ENCODE measurements at places on chromosomes 16 and 17.

DNA sequence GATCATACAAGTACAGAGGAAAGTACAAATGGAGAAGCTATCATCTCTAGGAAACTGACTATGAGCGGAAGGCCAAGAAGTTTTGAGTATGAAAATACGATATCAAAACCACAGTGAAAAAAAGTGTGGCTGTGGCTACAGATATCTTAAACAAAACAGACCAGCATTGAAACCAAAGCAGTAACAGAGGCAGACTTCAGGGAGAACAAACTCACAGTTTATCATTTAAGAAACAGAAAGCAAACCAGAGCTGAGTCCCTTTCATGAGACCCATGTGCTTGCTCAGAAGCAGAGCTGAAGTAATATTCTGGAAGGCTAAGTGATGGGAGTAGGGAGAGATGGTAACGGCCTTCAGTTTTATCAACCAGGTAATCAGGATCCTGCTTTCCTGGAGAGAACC lies 317.8 kb downstream of the CA10 start:
- no peak for DNase-seq

DNA sequence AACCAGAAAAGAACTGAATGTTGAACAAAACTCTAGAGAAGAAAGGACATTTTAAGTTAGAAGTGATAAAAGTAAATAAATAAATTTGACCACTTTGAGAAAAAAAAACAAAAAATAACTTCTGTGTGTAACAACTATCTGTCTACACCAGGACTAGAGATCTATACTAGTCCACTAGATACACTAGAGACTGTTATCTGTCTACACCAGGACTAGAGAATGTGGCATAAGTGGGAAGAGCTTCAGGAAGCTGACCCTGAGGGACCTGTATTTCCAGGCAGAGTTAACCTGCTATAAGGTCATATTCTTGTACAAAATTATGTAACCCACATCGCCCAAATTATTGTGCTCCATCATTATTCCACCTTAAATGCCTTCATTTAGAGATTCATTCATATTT lies 160.8 kb downstream of the SKAP1 start:
- DNase-seq: no peak

DNA sequence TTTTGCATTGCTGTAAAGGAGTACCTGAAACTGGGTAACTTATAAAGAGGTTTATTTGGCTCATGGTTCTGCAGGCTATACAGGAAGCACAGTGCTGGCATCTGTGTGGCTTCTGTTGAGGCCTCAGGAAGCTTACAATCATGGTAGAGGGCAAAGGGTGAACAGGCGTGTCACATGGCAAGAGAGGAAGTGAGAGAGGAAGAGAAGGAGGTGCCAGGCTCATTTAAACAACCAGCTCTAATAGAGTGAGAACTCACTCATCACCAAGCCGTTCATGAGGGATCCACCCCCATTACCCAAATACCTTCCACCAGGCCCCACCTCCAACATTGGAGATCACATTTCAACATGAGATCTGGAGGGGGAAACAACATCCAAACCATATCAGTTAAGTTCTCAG lies 16.4 kb upstream of the CLEC19A start:
- no peak for DNase-seq

DNA sequence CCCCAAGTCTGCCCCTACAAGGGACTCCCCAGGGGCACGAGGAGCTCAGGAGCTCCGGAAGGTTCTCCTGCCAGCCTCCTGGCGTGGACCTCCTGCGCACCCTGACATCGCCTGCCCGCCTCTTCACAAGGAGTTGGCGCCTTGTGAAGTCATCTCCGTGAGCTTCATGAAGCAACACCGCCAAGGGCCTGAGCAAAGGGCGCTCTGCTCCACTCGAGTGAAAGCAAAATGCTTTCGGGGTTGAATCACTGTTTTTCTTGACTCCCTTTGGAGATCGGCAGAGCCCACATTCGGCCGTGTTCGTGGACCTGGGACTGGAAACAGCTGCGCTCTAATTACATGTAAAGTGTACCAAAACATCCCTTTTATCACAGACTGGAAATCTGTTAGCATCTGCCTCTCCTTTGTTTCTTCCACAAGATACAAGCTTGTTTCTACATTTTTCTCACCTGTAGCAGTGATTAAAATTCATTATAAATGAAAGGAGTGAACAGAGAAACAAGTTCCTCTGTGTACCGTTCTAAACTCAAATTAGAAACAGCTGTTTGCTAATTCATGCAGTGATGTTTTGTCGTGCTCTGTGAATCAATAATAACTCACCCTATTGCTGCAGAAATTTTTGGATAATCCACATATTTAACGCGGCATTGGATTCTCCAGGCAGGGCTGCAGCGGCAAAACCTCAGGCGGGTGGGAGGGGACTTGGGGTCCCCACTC lies 203.3 kb downstream of the ZNF423 start:
- no peak for DNase-seq

DNA sequence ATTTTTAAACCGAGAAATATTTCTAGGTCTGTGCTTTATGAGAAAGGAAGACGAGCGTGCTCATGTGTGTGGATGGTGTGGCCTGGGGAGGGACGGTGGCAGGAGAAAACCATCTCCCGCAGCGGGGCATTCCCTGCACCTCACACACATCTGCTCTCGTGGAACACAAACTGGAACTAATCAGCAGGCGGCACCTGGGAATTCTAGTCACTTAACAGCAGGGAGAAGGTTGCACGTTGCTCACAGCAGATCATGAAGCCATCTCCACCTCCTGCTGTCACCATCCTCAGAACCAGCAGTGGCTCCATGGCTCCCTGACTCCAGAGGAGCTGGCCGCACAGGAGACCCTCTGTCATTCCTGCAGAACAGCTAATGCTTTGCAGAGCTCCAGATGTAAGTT lies 35.2 kb downstream of the ADCY9 start:
- DNase-seq: no peak

- no peak for DNase-seq
These were observed 18.3 kb upstream of the WFIKKN2 start for GRCh38 chr17:50816771-50817751.

DNA sequence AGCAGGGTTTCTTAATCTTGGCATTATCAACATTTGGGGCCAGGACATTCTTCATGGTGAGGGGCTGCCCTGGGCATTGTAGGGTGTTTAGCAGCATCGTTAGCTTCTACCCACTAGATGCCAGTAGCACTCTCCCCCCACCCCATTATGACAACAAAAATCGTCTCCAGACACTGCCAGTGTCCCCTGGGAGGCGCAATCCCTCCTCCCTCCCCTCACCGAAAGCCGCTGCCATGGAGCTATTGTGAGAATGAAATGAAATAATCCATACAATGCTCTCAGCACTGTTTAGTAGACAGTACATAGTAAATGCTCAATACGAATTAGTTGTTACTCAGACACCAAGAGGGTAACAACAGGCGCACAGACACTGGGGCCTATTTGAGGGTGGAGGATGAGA lies 502.9 kb downstream of the NPIPA7 start:
- no peak for DNase-seq

DNA sequence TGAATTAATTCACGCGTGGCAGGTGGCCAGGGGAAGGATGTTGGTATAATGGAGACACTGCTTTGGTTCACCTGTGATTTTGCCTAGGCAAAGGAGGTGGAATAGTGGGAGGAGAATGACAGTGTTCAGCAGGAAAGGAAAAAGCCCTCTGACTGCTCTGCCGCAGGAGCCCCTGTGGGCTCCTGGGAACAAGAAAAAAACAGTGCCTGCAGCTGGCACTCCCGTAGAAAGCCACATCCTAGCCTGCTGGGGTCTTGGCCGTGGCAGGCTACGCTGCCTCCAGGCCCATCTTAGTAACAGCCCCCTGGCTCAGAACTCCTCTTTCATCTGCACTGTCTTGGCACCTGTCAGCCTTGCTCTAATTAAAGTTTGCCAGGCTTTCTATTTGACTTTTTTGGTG lies 20.6 kb downstream of the ADORA2B start:
- no peak for DNase-seq

GRCh38 chr17:60415146-60415545 lies 7.1 kb upstream of the CHCT1 start:
- DNase-seq: no peak

DNA sequence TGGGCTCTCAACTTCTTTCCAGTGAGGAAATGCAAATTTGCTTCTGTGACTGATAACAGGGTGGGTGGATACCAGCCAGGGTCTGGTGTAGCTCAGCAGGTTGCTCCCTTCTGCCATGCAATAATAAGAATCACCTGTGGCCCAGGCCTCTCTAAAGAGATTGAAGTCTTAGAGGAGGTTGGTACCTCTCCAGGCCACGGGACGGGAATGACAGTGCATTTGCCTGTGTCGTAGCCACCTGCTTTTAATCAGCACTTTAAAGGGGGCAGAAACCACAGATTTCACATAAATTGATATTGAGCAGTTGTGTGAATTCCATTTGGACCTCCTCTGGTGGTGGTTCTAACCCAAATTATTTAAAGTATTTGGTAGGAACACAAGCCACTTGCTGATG lies 246.9 kb downstream of the PRKCA start:
- no peak for DNase-seq

DNA sequence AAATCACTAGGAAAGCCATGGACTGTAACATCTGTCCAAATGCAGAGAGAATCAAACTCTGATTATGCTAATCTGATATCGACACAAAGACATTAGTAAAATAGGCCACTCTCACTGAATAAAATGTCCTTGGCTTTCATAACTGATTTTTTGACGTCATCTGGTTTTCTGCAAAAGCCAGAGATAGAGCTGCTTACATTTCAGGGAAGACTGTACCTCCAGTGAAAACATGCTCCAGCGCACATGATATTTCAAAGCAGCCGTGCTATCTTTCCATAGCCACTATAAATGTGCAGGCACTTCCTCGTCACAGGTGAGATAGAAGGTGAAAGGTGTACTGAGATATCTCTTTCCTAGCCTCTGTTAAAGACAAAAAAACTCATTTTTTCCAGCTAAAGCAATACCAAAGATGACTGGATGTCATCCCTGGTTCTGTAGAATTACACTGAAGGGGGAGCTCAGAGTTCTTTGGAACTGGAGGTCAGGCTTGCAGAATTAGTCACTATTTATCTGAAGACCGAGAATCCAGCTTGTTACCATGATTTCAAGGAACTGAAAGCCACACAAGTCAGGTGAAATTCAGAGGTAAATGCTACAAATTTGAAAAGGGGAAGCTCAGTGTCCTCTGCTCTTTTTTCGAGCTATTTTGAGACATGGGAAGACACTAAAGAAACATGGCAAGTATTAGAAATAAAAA lies 249.5 kb downstream of the CA10 start:
- DNase-seq: no peak

GRCh38 chr17:4645642-4646041 lies 4.2 kb upstream of the ALOX15 start:
- no peak for DNase-seq

GRCh38 chr16:55062442-55062841 lies 131.8 kb downstream of the IRX5 start:
- DNase-seq: no peak

DNA sequence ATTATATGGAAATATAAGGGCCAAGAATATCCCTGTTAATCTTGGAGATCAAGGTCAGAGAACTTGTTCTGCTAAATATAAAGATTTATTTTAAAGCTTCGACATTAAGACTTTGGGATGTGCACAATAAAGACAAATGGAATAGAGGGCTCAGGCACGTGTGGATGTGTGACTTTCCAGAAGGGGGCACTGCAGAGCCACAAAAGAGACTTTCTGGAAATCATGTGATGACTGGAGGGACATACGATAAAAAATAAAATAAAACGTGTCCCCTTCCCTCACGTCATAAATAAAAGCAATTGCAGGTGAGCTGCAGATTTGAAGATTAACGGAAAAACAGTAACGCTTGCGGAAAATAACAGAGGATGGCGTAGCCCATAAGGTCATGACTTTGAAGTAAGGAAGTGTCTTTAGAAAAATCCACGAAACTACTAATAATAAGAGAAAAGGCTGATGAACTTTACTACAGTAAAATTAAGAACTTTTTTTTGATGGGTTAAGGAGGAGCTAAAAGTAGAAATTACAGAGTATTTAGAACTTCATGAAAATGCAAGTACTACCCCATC lies 9.4 kb upstream of the ENGASE start:
- peak; percentile 12 for DNase-seq

- no peak for DNase-seq
These were observed 240.4 kb upstream of the TNRC6C start for GRCh38 chr17:77717941-77718668.

DNA sequence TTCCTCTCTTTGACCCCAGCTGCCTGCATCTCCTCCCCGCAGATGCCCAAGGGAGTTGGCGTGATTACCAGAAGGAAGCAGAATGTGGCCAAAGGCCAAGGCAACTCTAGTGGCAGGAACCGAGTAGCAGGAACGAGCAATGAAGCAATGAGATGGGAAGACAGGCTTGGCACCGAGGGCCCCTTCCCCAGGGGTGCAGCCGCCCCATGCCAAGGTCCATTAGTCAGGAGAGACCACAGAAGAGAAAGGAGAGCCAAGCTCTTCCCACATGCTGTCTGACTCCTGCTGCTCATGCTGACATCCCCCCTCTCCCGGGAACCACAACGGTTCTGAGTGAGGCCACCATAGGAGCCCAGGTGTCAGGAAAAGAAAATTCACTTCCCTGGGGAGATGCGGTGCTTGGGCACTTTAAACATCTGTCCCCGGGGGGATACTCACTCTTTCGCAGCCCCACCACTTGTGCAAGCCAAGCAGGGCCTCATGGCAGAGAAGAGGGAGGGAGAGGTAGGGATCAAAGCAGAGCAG lies 67.4 kb downstream of the MYO18A start:
- no peak for DNase-seq

GRCh38 chr17:39410279-39410678 lies 8.9 kb upstream of the FBXL20 start:
- DNase-seq: no peak

- no peak for DNase-seq
These were observed 8.4 kb downstream of the SRCIN1 start for GRCh38 chr17:38597375-38597774.

GRCh38 chr16:79801646-79802045 lies 201.1 kb upstream of the MAF start:
- DNase-seq: no peak

- peak; percentile 73 for DNase-seq
These were observed at the start of gene RAI1 for GRCh38 chr17:17681187-17681743. Gene RAI1, plus strand, starts transcription at chr17:17681458. Its CDS starts 111,491 bp downstream, at chr17:17792949.

GRCh38 chr16:8880839-8881510 lies 1.2 kb upstream of the LITAFD start:
- no peak for DNase-seq

DNA sequence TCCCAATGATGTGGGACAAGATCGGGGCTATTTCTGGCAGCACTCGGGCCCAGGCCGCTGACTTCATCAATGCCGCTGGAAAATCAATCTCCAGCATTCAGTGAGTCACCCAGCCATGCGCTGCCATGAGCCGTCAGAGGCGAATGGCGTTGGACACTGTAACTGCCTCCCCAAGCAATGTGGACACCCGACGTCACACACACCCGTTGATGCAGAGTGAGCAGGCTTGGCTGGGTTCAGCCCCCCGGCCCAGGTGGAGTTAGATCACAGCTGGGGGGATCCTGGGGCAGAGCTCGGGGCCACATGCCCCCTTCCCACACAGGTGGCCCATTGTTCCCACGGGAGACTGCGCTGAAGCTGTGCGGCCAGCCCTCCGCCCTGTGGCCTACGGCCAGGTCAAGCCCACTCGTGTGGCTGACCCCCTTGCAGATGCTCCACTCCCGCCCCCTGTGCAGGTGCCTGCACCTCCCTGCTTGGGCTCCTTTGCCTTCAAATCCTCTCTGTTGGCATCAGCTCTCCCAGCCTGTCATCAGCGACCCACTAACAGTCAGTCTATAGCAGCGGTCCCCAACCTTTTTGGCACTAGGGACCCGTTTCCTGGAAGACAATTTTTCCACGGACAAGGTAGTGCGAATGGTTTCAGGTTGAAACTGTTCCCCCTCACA lies 89.9 kb downstream of the TBC1D16 start:
- no peak for DNase-seq

GRCh38 chr17:38994026-38994425 lies 26.8 kb upstream of the FBXO47 start:
- DNase-seq: no peak

Measured in bone marrow (tissue), 2 donors.